Spinal cord (tissue), 10 donors: ENCODE measurements at places on chromosomes 11 and 22. TPM values are rescaled to one million over a fixed set of nuclear protein-coding genes. Genes with fewer than 3 reads are reported as not detected.

Gene FAM227A
- total RNA-seq = 8.8 TPM

Gene AIFM3
- total RNA-seq = 29.4 TPM

Gene PATE2
- total RNA-seq = 1.5 TPM

- DNase-seq = no peak
These were observed 9.6 kb upstream of the PANX2 start for GRCh38 chr22:50160947-50161346.

DNA sequence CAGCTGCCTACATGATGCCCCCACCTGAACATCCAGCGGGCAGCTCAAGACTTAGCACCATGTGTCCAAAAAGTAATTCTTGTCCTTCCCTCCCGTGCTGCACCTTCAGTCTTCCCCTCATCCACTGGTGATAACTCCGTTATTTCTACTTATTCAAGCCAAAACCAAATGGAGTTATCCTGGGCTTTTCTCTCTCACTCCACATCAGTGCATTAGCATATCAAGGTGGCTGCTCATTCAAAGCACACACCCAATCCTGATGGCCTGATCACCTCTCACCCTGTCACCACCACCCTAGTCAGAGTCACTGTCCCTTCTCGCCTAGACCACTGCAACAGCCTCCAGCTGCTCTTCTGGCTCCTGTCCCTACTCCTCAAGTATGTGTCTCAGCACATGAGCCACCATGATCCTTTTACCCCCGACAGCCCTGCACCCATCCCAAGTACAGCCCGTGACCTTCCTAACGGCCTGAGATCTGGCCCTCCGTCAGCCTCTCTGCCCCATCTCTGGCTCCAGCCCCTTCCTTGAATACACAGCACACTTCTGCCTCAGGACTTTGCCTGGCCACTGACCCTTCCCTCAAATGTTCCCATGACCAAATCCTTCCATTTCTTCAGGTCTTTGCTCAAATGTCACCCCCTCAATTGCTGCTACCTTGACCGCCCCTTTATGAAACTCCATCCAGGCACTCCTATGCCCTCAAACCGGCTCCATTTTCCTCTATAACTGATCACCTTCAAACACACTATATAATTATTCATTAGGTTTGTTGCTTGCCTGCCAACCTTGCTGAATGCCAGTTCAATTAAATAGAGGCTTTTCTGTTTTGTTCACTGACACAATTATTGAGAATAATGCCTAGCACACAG, 19.7 kb upstream of the SLC25A1 start:
- DNase-seq = no peak
